H1 (cell line): ENCODE measurements at places on chromosomes 5 and 9.

DNA sequence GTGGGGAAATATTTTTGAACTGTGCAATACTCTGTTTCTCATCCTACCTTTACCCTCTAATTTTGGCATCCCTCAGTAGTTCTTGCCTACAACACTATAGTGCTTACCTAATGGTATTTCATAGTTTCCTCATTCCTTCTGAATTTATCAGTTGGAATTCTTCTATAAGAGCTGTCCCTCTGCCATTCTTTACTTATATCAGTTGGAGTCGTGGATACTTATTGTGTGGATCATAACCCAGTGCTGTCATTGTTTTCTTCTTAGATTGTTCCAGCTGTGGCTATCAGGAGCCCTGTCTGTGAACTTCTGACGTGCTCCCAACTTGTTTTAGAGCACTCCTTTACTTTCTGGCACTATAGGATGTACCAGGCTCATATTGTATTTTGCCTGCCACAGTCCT, 146.1 kb upstream of the OTULINL start:
- no peak for DNase-seq

- DNase-seq, result no peak
Observed at GRCh38 chr5:96687080-96687479, 24.9 kb downstream of the CAST start.

DNA sequence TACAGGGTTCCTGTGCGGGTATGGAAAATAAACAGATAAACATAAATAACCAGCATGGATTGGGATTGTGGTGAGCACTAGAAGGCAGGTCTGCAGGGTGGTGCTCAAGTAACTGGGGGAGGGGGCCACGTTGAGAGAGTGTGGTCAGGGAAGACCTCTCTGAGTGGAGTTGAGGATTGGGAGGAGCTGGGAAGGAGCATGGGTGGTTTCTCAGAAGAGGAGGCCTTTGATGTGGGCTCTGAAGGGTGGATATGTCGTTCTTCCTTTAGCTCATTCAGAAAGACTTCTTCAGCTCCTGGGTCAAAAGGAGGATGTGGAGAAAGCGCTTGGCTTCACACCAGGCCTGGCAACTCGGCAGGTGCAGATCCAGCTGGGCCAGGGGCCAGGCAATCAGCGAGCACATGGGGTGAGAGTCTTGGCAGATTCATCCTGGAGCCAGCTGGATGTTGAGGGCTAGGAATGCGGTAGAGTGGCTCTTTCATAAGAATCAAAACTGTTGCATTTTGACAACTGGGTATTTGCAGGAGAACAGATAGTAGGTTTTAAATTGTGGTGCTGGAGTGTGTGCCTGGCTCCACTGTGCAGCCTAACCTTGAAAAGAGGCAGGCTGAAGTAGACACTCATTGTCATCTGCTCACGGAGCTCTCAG, 71.7 kb downstream of the PCSK5 start:
- no peak for DNase-seq

DNA sequence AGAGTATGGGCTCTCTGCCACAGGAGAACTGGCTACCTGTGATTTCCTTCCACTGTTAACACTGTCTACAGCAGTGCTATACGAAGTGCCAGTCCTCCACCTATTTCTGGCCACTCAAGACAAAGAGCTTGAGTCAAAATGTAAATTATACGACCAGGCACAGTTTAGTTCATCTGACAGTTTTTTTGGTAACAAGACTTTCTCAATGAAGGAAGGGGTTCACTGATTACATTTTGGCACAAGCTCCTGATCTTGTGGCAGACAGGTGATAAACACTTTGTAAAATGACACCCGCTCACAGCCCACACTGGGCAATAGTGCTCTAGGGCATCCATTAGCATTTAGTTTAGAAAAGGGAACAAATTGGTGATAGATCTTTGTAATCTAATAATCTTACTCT, 8.6 kb downstream of the RBM22 start:
- no peak for DNase-seq

- no peak for DNase-seq
Observed at GRCh38 chr9:129811967-129812363, 9.0 kb downstream of the TOR1B start.
